ENCODE measurements at places on chromosomes 12 and 14. TPM values are rescaled to one million over a fixed set of nuclear protein-coding genes. Genes with fewer than 3 reads are reported as not detected.

The AKAP6 gene
- 1.3 TPM for polyA plus RNA-seq

The PZP gene
- polyA plus RNA-seq: 0.53 TPM

The BCAT1 gene
- 55.9 TPM for polyA plus RNA-seq

The HOXC5 gene
- 7.8 TPM for polyA plus RNA-seq

The MMP19 gene
- 1.1 TPM for polyA plus RNA-seq

The DEPDC4 gene
- 1.9 TPM for polyA plus RNA-seq

The OS9 gene
- polyA plus RNA-seq: 235 TPM

The INSM2 gene
- 0.04 TPM for polyA plus RNA-seq

The HAL gene
- polyA plus RNA-seq: 0.26 TPM

The TSPAN31 gene
- polyA plus RNA-seq: 108 TPM

Measured in left renal pelvis (tissue), 4 donors.